ENCODE measurements at places on chromosomes 1 and 21. TPM values are rescaled to one million over a fixed set of nuclear protein-coding genes. Genes with fewer than 3 reads are reported as not detected.

DNA sequence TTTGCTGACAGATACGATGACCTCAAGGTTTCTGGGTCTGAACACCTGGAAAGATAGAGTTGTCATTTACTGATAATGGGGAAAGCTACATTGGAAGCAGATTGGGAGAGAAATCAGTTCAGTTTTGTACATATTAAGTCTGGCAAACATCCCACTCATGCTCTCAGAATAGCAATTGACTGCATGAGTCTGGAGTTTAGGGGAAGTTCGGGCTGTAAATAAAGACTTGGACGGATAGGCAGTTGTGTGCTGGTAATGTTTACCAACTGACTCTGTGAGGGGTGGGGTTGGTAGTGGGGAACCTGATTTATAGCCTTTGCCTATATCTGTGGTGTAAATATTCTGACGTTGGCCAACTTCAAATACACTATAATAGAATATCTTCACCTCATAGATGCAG lies 4.0 kb downstream of the H6PD start:
- DNase-seq: no peak

DNA sequence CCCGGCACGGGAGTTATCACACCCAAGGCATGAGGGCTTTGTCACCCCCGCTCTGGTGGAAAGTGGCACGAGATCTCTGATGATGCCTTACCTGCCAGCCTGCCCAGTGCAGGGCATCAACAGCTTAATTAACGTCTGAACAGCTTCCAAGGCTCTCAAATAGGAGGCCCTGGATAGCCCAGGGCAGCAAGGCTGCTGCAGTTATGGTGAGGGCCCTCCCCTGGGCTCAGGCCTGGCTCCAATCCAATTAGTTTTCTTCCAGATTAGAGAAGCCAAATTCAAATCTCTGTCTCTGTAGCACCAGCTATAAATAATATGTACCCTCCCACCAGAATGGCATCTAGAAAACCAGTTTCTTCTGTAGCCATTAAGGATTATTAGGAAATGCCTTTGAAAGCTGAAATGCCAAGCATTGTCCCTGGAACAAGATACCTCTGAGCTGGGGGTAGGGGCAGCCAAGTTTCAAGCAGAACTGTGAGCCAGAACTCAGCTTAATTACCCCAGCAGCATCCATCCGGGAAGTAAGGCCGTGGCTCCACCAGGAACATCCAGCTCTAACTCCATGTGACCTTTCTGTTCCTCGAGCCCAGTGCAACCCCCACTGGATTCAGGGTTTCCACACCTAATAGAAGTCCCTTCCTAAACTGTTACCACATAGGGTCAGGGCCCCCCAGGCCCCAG lies 12.5 kb downstream of the QSOX1 start:
- DNase-seq: no peak

GRCh38 chr1:27306071-27306470 lies 15.9 kb upstream of the TMEM222 start:
- peak; percentile 38 for DNase-seq

DNA sequence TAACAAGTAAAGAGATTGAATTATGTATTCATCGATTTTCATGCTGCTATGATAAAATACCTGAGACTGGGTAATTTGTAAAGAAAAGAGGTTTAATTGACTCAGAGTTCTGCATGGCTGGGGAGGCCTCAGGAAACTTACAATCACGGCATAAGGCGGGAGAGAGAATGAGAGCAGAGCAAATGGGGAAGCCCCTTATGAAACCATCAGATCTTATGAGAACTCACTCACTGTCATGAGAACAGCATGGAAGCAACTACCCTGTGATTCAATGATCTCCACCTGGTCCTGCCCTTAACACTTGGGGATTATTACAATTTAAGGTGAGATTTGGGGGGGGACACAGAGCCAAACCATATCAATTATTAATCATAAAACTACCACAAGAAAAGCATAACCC lies 3.3 kb upstream of the GBP3 start:
- DNase-seq: no peak

DNA sequence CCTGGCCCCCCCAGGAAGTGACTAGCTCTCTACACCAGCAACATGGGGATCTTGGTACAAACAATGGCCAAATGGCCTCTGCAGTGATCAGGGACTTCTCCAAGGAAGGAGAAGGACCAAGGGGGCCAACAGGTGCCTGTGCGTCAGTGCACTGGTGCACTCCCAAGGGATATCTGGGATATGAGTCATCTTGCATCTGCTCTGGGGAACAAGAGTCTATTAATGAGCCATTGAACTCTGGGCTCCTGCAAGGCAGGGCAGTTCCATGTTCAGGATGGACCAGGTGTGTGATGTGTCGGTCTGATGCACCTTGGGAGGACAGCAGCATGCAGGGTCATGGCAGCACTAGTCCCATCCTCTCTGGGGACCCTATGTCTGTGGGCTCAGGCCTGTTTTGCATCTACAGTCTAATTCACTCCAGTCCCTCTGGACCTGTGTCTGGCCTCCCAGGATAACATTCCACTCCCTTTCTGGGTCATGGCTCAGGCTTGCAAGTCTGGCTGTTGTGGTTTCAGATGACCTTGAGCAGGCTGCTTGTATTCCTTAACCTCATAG lies 125.3 kb downstream of the TRABD2B start:
- DNase-seq: no peak

DNA sequence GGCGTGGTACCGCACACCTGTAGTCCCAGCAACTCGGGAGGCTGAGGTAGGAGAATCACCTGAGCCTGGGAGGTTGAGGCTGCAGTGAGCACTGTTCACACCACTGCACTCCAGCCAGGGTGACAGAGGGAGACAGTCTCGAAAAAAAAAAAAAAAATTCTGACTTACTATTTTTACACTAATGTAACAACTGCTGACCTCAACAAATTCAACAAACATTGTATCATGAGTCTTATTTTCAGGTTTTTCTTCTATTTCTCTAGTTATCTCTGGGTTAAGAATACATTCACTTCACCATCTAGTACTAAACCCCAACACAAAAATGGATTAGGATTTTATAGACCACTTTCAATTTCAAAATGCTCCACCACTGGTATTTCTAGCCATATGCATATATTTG lies 72.9 kb downstream of the UBR4 start:
- no peak for DNase-seq

- DNase-seq: no peak
Measured at GRCh38 chr1:205772607-205773032, 2.7 kb downstream of the RAB29 start.

- no peak for DNase-seq
Measured at GRCh38 chr1:230752407-230752806, 5.2 kb downstream of the CAPN9 start.

DNA sequence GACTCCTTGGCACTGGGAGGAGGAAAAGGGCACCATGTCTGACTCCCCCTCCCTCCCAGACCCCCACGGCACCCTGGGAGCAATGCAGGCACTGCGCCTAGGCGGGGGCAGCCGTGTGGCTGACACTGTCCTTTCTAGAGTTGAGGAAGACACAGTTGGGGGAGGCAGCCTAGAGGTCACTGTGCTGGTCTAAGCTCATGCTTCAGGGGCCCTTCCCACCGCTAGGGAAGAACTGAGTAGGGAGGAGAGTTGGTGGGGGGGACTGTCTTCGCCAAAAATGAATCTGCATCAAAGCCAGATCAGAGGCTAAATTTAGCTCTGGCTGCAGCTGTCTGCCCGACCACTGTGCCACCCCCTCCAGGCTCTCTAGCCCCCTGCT lies 3.4 kb downstream of the SEMA6C start:
- peak; percentile 21 for DNase-seq

GRCh38 chr1:199272628-199273086 lies 633.8 kb downstream of the PTPRC start:
- DNase-seq: peak; percentile 14

CLIC6 gene
- polyA plus RNA-seq: 6.1 TPM

PLA2G4A gene
- 3.2 TPM for polyA plus RNA-seq

CRYBG2 gene
- polyA plus RNA-seq: not detected

GUCA2A gene
- polyA plus RNA-seq: not detected

MNDA gene
- polyA plus RNA-seq: 0.95 TPM

CAMK1G gene
- polyA plus RNA-seq: 0.07 TPM

SELE gene
- 2.8 TPM for polyA plus RNA-seq

Measured in right cardiac atrium (tissue), 5 donors.